ENCODE measurements at places on chromosomes 7 and 10.

DNA sequence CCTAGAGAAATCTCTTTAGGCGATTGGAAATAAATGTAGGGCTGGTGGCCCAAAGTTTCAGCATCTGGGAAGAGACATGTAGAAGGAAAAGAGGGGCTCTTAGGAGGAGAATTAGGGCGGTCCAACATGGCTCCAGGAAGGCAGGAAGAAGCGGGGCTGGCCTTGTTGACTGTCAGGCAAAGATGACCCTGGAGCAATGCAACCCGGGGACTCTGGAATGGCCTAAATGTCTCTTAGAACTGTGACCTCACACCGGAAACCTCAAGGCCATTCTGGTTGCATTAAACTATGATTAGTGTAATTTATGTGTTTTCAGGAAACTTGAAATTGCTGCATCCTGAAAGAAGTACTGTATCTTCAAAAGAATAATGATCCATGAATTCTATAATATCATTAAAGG lies 66.8 kb downstream of the NRP1 start:
- no peak for DNase-seq

DNA sequence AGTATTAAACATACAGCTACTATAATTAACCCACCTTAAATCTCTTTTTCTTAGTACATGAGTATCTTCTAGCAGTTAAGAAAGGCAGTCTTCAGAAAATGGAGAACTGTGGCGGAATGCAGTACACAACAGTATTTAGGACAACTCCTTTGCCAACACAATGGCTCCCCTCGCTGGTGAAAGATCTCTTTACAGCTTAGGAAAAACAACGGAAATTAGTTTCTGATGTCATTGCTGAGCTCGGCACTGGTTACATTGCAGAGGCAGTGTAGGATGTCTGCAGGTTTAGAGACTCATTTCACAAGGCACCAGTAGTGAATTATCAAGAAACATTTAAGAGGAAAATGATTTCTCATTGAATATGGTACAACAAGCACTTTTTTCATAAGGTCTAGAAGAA lies 43.4 kb downstream of the GLRX3 start:
- no peak for DNase-seq

DNA sequence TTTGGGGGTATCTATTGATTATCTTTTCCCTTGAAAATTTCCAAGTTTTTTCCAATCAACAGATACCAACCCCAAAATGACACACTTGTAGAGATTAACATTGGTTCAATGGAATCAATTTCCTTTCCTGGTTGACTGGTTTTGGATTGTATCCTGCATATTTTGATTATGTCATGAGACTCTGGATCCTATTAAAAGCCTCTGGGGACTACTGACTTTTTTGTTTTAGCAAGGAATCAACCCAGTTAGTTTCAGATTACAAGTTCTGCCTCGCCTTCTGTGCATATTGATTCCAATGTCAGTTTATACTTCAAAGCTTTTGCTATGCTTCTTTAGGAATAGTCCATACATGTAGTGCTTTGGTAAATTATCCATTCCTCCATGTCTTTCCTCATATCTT lies 29.2 kb downstream of the COPG2 start:
- DNase-seq = no peak

DNA sequence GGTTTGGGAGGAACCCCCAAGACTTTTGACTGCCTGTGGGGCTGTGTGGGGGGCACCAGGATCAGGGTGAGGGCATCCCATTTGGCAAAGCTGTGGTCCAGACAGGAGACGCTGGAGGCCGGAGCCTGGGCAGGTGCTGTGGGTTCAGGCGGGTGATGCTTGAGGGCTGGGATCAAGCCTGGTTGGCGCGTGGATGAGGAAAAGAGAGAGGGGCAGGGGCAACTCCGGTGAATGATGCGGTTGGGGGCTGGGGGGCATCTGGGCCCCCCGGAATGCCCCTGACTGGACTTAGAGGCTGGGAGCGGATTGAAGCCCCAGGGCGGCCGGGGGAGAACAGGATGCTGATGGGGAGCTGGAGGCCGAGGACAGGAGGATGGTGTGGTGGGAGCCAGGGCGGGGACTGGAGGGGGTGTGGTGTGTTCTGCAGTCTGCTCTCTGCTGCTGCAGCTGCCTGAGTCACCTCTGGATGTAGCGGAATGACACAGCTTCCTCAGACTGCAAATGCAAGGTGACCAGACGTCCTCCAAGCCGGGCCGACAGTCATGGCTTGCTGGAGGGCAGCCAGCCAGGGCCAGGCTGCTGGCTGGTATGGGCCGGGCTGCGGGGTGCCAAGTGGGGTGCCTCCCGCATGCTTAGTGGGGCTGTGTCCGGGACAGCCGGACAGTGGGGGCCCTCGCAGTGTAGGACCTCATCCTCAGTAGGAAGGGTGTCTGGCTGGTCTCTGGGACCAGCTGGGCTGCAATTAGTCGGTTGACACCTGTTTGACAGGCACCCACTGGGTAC lies 3.2 kb downstream of the MAFK start:
- no peak for DNase-seq

DNA sequence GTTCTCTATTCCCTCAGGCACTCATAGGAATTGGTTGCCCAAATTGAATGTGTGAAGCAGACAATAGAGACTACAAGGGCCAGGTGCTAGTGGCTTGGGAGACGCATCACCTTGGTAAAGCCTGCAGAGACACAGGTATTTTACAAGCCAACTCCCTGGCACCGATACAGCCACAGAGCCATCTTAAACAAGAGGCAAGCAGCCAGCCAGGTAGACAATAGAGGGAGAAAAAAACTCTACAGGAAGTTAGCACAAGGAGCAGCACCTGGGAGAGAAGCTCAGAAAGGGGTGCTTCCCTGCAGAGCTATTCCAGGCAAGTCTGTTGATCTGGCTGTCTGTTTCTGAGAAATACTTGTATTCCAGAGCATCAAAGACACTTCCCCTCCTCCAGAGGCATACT lies 43.0 kb upstream of the CDK1 start:
- DNase-seq = no peak

DNA sequence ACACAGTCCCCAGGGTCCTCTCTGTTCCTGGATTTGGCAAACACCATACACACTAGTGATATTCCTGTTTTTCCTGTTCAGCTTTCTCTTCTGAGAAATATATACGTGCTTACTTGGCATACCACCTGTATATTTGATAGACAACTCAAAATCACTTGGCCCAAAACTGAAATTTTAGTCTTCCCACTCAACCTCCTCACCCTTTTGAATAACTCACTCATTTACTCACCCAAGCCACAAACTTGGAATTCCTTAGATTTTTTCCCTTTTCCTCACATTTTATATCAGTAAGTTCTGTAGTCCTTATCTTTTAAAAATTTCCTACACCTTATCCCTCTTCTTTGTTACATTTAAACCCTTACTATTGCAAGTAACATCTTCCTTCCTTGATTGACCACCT lies 143.4 kb downstream of the PPP1R3A start:
- no peak for DNase-seq

DNA sequence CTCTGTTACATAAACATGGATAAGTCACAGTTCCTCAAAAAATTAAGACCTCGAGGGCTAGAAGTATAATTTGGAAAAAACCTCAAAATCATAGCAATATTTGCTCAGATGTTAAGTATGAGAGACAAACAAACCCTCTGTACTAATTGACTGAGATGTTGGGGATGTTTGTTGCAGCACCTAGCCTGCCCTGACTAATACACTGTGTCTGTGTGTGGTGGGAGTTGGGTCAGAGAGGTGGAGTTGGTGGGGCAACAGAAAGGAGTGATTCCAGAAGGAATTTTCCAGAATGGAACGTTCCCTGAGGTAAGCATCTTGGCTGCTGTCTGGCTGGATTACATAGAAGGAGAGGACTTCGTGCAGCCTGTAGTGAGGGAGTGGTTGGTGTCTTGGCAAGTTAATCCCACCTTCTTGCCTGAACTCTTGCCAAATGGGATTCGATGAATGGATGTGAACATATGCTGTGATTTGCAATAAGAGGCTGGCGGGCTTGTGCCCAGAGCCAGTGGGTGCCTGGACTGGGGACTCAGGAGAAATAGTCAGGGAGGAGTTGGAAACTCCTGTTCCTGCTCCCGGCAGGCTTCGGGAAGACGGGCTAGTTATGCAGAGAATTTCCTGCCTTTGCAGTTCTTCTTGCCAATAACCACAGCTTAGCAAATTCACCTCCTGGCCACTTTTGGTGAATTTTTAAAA lies 9.3 kb upstream of the FAM180A start:
- DNase-seq = no peak

DNA sequence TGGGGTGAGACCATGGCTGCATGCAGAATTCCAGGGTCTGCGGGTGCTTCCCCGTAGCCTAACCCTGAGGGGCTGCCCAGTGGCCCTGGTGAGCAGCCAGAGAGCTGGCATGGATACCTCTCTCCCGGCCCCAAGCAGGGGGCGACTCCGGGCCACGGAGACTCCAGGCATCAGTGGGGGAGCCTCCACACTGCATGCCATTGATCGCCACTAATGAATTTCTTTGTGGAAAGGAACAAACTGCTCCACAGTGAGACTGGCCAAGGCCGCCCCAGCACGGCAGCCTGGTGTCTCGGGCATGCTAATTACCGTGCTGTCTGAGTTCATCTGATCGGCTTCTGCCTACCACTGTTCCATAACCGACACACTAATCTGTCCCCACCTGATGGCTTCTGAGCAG lies 184.4 kb downstream of the GRID1 start:
- no peak for DNase-seq

- DNase-seq = no peak
These were observed 14.1 kb upstream of the TNPO3 start for GRCh38 chr7:129069021-129069420.

GRCh38 chr7:138645284-138645683 lies 55.9 kb downstream of the SVOPL start:
- DNase-seq = no peak
